ENCODE measurements at places on chromosomes 16 and 17.

GRCh38 chr16:19104607-19105006 is 9.2 kb upstream of the ITPRIPL2 start:
- no peak for DNase-seq

- DNase-seq, result no peak
Measured at GRCh38 chr16:50616883-50617645, 64.0 kb downstream of the SNX20 start.

DNA sequence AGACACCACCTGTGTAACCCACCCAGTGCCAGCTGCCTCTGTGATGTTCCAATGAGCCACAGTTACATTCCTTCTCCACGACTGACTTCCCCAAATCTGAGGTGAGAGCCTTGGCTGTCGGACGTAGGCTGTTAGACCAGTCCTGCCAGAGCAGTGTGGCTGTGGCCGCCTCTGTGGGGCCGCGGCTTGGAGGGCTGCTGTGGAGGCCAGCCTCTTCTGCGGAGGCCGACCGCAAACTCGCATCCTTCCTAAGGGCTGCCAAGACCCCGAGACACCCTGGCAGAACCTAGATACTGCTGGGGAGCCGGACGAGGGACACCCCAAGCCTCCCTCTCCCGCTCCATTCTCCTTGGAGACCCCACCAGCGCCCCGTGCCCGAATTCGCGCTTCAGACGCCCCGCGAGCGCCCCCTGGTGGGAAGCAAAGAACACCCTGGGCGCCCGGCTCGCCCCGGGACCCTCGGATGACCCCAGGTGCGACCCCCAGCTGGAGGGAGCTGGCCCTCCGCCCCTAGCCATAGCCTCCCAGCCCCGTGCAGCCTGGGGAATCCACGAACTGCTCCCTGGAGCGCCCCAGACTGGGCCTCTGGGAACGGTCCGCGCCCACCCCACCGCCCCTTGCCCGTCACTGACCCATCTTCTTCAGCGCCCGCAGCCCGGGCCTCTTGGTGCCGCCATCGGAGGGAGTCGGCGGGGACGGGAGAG is 547 bp downstream of the PLCD3 start:
- no peak for DNase-seq

DNA sequence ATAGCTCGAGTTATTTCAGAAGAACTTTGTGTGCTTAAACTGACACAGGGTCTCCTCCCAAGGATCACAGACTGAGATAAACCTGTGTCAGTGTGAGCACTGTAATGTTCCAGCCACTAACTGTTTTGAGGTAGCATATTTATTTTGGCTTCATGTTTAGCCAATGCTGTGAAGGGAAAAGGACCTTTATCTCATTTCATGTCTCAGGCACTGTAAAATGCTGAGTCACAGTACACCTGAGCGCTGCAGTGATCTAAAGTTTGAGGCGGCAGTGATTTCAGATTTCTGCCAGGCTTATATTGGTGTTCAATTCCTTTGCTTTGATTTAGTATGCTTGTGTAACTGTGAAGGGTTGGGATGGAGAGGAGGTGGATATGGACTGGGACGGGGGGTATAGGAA is 3.1 kb upstream of the DNAJA2 start:
- no peak for DNase-seq

DNA sequence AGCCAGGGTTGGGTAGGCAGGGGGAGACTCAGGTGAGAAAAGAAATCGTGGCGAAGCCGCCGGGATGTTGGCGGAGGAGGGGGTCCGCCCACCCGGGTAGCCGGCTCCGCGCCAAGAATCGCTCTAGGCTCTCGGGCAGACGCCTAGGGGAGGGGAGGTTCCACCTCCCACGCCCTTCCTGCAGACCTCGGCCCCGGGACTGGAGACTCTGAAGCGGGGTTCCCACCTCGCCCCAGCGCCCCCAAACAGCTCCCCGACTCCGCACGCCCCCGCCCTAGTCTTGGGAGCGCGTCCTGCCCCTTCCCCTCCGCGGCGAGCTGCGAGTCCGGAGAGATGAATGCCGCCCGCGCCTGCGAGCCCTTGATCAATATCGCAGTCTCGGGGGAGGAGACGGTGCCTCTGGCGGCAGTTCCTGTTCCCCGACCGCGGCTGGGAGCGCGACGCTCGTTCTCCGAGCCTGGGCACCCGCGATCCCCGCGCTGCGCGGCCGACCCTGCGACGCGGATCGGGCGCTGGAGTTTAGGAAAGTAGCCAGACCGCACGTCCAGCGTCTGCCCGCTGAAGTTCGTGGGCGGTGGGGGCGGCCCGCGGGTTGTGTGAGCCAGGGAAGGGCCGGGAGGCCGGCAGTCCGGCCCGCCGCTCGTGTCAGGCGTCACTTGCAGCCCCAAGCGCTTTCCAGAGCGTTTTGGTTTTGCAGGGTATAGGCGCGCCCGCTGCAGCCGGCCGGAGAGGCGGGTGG is 790 bp downstream of the CRHR1 start:
- DNase-seq, result no peak

DNA sequence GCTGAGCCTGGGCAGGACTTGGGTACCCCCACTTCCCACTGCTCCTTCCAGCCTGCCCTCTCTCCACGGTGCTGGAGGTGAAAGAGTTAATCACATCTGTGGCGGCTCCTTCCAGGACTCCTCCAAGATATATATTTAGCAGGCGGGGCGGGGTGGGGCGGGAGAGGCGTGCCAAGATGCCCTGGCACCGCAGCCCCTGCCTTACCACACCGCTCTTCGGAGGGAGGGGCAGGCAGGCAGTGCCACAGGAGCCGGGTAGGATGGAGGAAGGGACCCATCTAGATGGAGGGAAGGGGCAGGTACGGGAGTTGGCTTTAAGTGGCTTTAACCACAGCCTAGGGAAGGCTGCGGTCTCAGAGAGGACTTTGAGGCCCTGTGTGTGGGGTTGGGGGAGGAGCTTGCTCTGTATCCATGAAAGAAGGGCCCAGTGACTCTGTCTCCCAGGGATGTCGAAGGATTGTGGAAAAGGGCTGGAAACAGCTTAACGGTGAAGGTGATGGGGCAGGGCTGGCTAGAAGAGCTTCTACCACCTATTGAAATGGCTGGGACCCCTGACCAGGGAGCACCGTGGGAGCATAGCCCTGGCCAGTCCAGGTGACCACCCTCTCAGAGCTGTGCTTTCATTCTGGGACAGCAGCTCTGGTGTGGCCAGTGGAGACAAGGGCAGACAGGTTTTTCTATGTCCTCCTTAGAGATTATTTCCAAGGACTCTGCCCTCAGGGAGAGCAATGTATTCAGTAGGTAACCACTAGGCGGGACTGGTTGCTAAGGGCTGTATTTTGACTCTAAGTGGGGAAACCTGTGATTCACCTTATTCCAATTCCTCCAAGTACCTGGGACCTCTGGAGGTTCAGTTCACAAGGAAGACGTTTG is 13.0 kb downstream of the GPR142 start:
- DNase-seq, result no peak

GRCh38 chr17:82056729-82057621 is 5.3 kb downstream of the GPS1 start:
- DNase-seq, result no peak

- DNase-seq, result no peak
Measured at GRCh38 chr16:1794908-1795666, 1.6 kb upstream of the IGFALS start.

- no peak for DNase-seq
Measured at GRCh38 chr17:48392857-48393256, 37.2 kb downstream of the SKAP1 start.

GRCh38 chr17:4582691-4583090 is 1.6 kb upstream of the SMTNL2 start:
- DNase-seq, result no peak

DNA sequence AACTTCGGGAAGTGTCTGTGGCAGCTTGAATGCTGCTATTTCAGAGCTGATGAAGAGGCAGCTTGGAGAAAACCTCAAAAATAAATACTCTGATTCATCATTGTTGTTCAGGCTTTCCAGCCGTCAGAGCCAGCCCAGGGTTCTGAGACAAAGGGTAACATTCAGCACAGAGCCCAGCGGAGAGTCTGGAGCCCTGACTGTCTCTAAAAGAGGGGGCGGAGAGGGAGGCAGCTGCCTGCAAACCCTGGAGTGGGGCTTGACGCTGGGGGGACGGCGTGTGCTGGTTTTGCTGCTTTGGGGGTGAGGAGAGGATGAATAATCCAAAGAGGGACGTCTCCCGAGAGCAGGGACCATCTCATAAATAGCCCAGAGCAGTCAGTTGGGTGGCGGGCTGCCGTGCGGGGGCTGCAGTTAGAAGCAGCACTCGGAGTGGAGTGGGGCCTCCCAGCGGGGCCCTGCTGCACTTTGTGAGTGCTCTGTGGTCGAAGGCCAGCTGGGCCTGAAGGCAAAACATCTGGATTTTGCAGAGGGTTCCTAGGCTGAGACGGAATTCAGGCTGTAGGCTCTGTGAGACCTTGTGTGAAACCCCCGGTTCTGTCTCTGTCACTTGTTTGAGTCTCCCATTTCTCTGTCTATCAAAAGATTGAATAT is 237.8 kb downstream of the PRKCA start:
- DNase-seq, result no peak

GRCh38 chr16:31376705-31377104 is 16.4 kb upstream of the ITGAD start:
- DNase-seq, result no peak

- no peak for DNase-seq
Measured at GRCh38 chr16:57739756-57740422, 4.3 kb downstream of the KATNB1 start.

- no peak for DNase-seq
Measured at GRCh38 chr16:82598771-82599170, 28.0 kb upstream of the CDH13 start.

DNA sequence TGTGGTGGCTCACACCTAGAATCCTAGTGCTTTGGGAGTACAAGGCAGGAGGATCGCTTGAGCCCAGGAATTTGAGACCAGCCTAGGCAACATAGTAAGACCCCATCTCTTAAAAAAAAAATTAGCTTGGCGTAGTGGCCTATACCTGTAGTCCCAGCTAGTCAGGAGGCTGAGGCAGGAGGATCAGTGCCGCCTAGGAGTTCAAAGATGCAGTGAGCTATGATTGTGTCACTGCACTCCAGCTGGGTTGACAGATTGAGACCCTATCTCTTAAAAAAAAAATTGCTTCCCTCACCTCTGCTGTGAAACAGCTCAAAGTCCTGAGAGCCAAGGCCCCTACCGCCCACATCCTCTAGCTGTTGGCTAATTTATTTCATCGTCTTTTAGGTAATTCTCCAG is 10.2 kb downstream of the NDE1 start:
- no peak for DNase-seq

DNA sequence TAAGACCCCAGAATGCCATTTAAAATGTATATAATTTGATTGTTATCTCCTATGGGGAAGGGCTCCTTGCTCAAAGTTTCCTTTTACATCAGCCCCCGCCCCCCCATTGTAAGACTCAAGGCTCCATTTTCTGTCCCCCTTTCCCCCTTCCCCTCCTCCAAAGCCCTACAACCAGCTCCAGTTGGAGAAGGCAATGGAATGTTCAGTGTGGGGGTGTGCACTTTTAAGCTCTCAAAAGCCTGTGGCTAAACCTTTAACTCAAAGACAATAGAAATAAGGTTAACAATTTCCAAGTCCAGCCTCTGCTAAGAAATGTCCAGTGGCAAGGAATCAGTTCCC is 114.7 kb downstream of the NOG start:
- DNase-seq, result no peak

GRCh38 chr17:28900986-28901726 is 1.7 kb downstream of the DHRS13 start:
- DNase-seq, result no peak

- peak; percentile 73 for DNase-seq
Measured at GRCh38 chr16:84851192-84852127, 31.7 kb downstream of the CRISPLD2 start.

GRCh38 chr17:14923981-14924380 is 341.1 kb downstream of the PMP22 start:
- DNase-seq, result no peak

DNA sequence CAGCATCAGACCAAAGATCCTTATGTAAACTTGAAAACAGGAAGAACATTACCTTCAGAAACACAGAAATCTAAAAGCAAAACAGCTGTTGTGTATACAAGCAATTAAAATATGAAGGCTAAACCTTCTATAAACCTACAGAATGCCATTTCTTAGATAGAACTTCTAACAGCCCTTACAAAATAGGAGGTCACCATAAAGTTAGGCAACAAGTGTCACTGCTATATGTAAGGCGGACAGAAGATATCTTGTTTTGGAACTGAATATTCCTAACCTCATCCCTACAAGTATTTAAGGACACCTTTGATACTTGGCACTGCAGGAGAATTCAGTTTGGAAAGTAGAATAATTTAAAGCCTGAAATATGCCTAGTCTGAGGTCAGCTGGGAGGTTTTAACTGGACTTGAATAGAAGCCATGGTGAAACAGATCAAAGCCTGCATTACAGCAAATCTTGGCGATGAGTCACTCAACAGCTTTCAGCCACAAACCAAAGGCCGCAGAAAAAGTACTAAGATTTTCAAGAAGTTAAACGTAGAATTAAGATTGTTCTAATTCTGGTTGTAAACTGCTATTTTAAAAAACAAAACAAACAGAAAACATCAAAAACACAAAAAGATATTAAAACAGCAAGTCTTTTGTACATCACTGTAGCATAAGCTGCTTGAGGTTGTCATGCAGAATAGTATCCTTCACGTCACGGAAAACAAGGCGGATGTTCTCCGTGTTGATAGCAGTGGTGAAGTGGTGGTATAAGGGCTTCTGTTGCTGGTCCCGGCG is 42.7 kb downstream of the GNA13 start:
- no peak for DNase-seq

GRCh38 chr17:41666708-41667279 is 21.9 kb upstream of the EIF1 start:
- no peak for DNase-seq

DNA sequence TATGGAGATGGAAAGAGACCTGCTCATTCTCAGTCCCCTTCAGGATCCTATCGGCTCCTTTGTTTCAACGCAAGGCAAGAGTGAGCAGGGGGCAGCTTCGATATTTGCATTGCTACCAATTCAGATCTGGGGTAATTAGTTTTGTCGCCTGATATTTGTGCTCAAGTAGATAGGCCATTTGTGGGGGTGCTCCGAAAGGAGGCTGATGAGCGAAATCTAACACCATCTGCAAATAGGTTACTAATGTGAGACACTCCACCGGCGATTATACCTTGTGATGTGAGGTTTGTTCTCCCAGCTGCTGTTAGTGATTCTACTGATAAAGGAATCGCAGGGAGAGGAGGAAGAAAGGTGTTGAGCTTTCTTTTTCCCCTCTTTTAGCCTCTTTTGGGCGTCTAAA is 31.5 kb downstream of the WSCD1 start:
- DNase-seq, result no peak
